Renal cortex interstitium (tissue), 15 donors: ENCODE measurements at places on chromosomes 16 and 17. TPM values are rescaled to one million over a fixed set of nuclear protein-coding genes. Genes with fewer than 3 reads are reported as not detected.

DNA sequence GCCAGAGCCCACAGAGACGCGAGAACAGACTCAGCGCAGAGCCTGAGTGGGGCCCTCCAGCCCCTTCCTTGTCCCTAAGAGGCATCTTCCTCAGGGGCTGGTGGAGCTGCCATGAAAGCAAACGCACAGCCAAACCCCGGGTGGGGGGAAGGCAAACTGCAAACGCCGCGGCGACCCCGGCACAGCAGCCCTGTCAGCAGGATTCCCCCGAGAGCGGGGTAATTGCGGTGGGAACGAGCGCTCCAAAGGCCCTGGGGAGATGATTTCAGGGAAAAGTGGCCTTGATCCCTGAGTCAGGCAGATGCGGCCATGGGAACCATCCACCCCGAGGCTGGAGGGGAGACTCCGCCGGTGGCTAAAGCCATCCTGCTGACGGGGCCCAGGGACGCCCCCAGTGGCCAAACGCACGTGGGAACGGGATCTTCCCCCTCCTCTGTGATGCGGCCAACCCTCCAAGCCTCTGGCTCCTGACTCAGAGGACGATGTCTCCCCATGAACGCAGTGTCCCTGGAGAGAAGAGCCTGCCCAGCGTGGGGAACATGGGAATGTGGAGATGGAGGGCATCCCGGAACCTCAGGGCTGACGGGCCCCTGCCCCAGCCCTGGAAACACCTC, 25.1 kb downstream of the SLC7A5 start:
- no peak for DNase-seq

DNA sequence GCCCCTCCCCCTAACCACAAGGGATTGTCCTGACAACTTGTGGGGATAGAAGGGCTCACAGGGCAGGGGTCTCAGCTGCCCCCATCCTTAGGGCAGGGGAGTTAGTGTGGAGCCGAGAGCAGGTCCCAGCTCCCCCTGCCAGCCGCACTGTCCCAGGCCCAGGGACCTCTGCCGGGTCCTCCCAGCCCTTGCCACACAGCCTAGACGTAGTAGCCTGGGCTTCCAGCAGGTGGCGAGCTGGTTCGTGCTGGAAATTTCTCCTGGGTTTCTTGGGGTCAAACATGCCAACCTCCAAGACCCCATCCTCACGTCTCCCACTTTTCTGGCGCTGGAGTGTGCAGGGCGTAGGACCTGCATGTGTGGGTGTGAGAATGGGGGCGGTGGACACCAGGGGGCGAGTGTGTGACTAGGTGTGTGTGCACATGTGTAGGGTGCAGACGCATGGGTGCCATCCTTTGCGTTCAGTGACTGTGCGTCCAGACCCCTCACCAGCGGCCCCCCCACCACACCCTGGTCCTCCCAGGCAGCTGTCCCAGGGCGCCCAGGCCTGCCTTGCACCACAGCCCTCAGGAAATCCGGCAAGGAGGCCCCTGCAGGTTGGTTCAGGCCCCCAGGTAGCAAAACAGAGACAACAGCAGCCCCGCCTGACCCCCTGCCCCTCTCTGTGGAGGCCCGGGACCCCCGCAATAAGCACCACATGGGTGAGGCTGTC, 29.5 kb downstream of the SBK1 start:
- DNase-seq, result no peak

DNA sequence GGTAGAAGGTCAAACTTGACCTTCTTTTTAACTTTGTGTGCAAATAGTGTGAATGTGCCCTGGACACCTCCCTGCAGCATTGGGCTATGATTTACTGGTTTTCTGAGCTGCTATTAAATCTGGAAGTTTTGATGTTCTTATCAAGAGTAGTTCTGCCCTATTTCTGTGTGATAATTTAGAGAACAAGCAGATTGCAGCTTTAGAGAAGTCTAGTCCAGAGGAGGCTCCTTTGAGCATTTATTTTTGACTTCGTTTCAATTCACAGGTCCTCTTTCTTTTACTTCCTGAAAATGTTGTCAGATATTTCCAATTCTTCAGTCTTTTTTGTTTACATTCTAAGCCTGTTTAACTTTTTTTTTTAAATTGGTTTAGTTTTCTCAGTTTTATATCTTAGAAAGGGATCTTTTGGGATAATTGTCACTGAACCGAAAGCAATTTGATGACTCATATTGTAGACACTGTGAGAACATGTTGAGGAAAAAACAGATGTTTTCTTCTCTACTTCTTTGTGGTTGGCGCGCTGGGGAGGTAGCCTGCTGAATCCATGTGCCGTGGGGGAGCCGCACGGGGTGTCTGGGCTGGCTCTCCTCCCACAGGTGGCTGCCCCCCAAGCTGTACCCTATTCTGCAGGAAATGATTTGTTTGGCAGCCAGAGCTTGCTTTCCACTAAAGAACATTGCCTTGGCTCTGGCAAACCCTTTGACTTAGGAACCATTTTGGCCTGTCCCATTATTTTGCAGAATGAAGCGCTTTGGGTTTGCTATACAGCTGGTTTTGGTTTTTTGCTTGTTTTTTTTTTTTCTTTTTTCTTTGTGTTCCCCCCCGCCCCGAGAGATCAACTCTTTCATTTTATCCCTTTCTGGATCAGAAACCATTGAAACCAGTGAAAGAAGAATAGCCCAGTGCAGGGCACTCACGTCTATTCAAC, 53.4 kb downstream of the MFSD11 start:
- no peak for DNase-seq

DNA sequence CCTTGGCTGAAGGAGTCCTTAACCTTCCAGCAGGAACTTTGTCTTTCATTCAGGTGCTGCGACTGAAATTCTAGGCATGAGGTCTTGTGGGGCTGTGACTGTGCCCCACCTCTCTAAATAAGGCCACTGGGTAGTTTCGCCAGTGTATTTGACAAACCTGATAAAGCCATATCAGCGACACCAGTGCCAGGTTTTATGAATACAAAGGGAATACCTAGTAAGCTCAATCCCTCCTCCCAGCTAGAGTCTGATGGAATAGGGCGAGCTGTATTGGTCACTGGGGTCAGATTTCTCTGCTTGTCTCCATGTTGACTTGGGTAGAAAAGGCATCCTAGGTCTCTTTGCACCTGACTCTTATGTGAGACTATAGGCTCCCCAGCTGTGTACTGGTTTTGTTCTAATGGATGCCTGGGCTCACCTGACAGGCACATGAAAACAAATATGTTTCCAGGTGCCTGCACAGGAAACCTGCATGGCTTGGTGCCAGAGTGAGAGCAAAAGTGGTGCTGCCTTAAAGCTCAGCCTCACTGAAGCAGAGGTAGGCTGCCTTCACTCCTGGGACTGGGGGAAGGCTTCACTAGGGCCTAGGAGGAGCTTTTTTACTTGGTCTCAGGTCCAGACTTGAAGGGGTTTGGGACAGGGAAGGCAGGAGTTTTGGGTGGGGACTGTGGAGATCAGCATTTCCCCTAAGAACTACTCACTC, 8.3 kb downstream of the SLC7A6 start:
- DNase-seq, result no peak

GRCh38 chr16:12406158-12406557, 397.5 kb downstream of the CPPED1 start:
- DNase-seq, result no peak

GRCh38 chr16:50371936-50372595, 3.3 kb upstream of the BRD7 start:
- no peak for DNase-seq

The SLC5A10 gene
- 0.40 TPM for polyA plus RNA-seq
